Stimulated activated CD4-positive, alpha-beta T cell treated with anti-CD3 and anti-CD28 coated beads, Interleukin-2, amount 100 ng/mL, for 48 hours (primary cell): ENCODE measurements at places on chromosomes 3 and 15.

- no peak for DNase-seq
These were observed 24.7 kb upstream of the DUSP7 start for GRCh38 chr3:52080830-52081719.

GRCh38 chr15:99447497-99448371 is 118.0 kb upstream of the MEF2A start:
- DNase-seq: no peak

GRCh38 chr15:101621961-101622360 is 30.2 kb downstream of the TM2D3 start:
- DNase-seq: no peak

GRCh38 chr3:72123908-72124441 is 339.0 kb upstream of the PROK2 start:
- no peak for DNase-seq

DNA sequence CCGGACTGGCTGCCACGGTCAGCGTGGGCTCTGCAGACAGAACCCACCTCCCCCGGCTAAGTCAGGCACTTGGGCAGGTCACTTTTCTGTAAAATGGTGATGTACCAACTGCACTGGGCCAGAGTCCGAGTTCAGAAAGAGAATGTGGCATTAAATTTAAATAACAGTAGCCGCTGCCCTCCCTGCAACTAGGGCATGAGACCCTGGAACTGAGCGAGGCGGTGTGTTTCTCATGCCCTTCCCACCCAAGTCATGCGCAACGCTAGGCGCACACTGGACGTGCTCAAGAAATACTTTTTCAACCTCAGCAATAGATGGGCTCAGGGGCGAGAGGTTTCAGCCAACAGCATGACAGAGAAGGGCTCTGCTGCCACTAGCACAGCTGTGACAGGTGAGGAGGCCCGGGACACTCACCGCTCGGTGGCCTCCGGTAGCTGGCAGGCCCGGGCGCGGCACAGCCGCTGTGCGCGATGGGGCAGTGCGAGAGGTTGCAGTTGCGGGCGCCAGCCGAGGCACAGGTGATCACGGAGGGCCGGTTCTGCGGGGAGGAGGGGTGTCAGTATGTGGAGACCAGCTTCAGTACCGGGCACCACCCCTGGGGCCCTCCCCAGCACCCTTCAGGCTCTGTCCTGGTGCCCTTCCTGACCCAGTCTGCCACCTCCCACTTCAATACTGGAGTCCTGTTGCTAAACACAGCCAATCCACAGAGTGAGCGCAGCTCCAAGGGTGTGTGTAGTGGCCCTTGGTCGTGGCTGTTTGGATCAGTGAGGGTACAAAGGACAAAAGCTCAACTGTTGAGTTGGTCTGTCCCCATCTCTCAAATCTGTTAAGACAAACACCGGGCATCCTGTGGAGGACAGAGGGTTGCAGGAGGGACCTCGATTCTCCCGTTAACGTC is 84.5 kb downstream of the VGLL4 start:
- DNase-seq: no peak

DNA sequence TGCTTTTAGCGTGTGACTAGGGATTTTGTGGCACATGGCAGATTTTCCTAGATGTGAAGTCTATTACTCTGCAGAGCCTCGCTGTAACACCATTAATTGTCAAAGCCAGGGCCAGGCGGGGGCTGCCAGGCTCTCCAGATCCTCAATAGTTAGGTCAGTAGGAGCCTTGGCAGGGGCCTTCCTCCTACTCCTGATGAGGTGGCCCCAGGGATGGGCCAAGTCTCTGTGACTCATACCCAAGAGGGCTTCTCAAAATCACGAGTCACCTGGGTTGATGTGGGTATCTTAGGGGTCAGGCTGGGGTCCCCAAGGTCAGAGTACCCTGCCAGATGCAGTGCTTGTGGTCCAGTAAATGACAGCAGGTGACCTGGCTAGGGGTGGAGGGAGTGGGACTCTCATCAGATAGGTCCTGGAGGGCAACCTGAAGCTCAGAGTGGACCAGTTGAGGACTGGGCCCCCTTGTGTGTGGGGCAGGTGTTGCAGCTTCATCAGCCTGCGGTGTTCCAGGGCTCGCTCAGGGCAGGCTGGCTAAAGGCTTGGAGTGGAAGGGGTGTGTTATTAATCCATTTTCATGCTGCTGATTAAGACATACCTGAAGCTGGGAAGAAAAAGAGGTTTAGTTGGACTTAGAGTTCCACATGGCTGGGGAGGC is 88.5 kb upstream of the MYZAP start:
- no peak for DNase-seq
